ENCODE measurements at places on chromosomes 6 and 20.

DNA sequence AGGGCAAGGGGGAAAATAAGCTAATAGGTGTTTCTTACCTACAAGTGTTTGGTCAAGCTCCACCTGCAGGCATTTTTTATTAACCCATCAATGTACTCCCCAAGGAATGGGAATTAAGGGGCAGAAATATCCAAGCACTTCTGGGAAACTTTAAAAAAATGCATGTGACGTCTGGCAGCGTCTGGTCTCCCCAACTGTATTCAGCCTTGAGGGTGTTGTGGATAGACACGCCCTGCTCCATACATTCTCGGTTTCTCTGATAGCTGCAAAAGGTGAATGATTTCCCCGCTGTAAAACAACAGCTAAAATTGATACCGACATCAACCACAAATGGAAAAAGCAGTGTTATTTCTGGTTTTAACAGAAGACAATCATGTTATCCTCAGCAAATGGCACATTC is 2.5 kb upstream of the FOXQ1 start:
- DNase-seq, result no peak

DNA sequence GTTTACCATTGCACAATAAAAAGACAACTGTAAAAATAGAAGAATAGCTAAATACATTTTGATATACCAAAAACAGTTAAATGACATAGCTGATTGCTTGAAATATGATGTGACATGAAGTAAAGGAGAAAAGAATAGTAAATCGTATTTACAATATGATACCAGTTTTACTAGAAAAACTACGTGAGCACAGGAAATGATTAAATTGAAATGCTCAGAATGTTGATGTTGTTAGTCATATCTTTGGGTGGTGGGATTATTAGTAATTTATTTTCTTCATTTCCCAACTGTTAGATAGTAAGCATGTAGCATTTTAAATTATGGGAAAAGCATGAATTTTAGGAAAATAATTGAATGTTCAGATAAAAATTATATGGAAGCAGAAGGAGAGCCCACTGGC is 268.3 kb upstream of the TAB2 start:
- no peak for DNase-seq

DNA sequence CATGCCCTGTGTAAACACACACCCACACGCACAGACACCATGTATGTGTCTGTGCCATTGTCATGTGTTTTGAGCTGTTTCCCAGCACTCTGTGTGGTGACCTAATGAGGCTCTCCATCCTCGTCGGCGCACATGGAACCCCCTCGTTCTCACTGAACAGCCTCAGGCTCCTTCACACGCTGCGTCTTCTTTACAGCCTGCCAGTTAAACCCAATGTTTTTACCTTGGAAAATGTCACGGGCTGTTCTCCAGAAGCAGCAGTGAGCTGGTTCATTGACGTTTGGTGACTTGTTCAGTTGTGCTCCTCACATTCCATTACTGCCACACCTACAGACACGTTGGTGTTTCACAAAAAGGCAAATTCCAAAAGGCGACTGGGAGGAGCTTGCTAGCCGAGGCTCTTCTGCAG is 201.0 kb upstream of the FOXQ1 start:
- DNase-seq, result no peak

- DNase-seq, result no peak
Measured at GRCh38 chr20:3473324-3473723, 2.5 kb downstream of the ATRN start.

GRCh38 chr6:150764334-150765066 is 101.0 kb upstream of the MTHFD1L start:
- DNase-seq, result no peak
